Inflammatory macrophage treated with lipopolysaccharide for 1 hour (primary cell): ENCODE measurements at places on chromosomes 16 and 17.
A peak's percentile ranks its signal among the peaks of the same experiment; 100 is the strongest.

- no peak for DNase-seq
Observed at GRCh38 chr16:80705596-80705995, 98.8 kb downstream of the CDYL2 start.

DNA sequence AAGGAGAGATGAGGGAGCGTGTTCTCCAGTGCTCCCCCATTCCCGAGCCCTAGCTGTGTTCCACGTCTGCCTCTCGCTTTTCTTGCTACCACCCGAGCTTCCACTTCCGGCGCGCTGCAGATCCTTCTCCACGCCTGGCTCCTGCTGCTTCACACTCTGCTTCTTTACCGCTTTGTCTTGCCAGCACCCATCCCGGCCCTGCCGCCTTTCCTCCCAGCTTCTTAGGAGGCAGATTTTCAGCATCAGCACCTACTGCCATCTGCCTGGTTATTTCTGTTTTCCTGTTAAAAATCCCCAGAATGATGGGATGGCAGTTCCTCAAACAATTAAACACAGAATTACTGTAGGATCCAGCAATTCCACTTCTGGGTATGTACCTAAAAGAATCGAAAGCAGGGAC, 64.7 kb downstream of the ELAC2 start:
- no peak for DNase-seq

- peak; percentile 36 for DNase-seq
Observed at GRCh38 chr17:45320931-45321461, 4.2 kb upstream of the MAP3K14 start.

DNA sequence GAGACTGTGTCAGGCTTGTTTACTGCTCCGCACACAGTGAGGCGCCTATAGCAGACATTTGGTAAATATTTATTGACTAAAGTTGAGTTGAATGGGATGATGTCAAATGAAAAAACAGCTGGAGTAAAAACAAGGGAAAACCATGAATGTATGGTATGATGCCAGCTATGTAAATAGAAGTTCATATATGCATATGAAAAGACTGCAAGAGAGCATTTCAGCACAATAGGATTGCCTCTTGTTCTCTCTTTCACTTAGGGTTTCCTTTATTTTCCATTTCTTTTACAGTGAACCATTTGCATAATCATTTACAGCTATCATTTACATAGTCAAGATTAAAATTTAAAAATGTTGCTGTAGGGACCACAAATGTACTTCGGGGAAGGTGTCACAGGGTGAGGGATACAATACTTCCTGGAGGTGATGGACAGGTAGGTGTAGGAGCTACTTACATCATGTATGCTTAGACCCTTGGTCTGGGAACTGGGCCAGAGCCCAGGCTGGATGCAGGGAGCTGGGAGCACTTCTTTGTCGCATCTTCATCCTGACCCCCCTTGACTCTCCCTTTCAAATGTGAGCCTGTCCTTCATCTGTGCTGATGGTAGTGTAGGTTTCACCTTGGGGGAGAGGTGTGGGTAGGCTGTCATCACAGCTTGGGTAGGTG, 113.3 kb downstream of the UTP18 start:
- no peak for DNase-seq

- DNase-seq: no peak
Observed at GRCh38 chr17:57341611-57342540, 85.6 kb downstream of the MSI2 start.

- DNase-seq: no peak
Observed at GRCh38 chr17:67400193-67400592, 23.1 kb downstream of the PITPNC1 start.
